Fibroblast of lung (primary cell): ENCODE measurements at places on chromosomes 4 and X. TPM values are rescaled to one million over a fixed set of nuclear protein-coding genes. Genes with fewer than 3 reads are reported as not detected.

Gene SFRP2
- under 0.01 and 1.8 TPM in 2 replicates for total RNA-seq

Gene FRMPD3
- under 0.01 TPM in 1 of 2 replicates, not detected in the other for total RNA-seq

Gene CA5B
- total RNA-seq = 2.8 and 7.4 TPM in 2 replicates

Gene IL2
- not detected in 2 replicates for total RNA-seq

Gene RRH
- under 0.01 TPM in 2 replicates for total RNA-seq

Gene BEND2
- not detected in 2 replicates for total RNA-seq

Gene POF1B
- total RNA-seq = not detected in 2 replicates

Gene STARD8
- 1.5 TPM in 2 replicates for total RNA-seq

Gene TEX13C
- total RNA-seq = not detected in 2 replicates
